ENCODE measurements at places on chromosomes 12 and 14.

- no peak for DNase-seq
Measured at GRCh38 chr12:6462234-6462995, 8.1 kb downstream of the VAMP1 start.

GRCh38 chr12:131912518-131913274 is 16.4 kb upstream of the PUS1 start:
- DNase-seq = no peak

GRCh38 chr12:89947437-89948270 is 239.0 kb upstream of the ATP2B1 start:
- DNase-seq = no peak

- DNase-seq = no peak
Measured at GRCh38 chr12:27868139-27868538, 88.1 kb upstream of the MANSC4 start.

- no peak for DNase-seq
Measured at GRCh38 chr14:70188659-70189455, at the start of gene SLC8A3. SLC8A3 (minus strand) TSS chr14:70188951; CDS start chr14:70168422, 20,529 bp downstream.

DNA sequence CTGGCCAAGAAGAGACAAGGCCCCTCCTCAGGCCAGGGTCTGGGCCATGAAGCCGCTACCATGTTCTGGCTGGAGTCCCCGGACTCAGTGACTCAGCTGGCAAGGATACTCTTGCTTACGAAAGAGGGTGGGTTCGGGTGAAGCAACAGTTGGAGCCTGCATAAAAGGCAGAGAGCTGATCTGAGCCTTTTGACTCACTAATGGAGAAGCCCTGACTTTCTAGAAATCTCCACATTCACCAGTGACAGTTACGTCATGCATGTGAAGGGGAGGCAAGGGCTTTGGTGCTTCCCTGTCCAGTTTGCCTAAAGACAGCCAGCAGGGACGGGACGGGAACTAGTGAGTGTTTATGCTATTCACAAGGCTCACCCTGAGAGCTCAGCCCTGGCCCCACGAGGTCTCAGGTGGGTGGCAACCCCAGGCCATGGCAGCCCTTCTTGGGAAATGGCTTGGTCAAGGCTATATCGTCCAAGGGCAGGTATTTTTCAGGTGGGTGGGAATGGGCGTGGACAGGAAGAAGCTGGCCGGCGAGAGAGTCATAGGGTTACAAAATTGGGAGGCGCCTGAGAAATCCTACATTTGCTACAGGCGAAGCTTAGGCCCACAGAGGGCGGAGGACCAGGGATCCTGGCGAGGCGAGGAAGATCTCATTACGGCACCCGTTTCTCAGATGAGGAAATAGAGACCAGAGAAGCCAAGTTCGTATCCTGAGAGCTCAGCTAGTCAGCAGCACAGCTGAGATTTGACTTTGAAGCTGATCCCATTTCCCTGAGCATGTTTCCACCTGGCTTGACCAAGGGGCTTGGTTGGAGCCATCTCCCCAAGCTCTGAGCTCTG is 314.6 kb downstream of the BCL11B start:
- no peak for DNase-seq

GRCh38 chr12:63897931-63898330 is 53.4 kb downstream of the SRGAP1 start:
- DNase-seq = no peak

DNA sequence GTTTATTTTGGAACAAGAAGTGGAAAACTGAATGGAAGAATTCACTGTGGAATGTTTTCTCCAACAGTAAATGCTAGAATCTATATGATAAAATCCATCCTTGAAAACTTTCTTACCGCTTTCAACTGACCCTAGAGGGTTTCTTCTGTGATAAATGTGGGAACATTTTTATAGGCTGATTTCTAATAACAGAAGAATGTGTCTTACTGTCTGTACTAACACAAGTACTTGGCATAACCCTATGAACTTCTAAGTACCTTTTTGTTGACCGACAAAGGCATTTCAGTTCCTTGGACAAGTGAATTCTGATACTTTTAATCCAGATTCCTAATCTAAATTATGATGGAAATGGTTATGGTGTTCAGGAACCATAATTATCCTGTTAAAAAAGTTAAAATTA is 1109.7 kb upstream of the FLRT2 start:
- no peak for DNase-seq

- no peak for DNase-seq
Measured at GRCh38 chr12:103469719-103470118, 26.0 kb downstream of the C12orf42 start.

GRCh38 chr12:93767524-93767863 is 90.3 kb downstream of the CRADD start:
- DNase-seq = no peak

DNA sequence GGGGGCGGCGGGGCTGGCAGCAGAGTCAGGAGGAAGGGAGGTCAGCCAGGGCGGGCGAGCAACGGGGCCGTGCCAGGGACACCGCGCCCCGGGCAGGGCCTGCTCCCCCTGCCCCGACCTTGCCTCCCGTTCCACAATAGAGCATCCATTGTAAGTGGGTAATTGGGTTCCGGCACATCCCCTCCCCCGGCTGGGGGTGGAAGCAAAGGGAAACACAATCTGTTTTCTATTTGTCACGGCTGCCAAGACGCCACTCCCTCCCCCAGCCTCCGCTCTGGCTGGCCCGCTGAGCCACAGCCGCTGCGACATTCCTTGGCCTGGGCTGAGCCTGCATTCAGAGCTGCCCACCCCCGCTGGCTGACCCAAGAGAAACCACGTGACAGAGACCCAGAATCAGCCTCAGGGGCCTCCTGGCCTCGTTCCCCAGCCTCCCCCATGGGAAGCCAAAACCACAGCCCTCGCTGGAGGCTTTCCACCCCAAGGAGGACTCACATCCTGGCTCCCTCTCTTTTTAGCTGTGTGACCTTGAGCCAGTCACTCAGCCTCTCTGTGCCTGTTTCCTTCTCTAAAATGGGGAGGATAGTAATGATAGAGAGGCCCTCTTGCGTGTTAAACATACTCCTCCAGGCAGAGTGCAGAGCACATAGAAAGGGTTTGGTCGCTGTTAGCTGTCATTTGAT is 117.6 kb downstream of the SCARB1 start:
- DNase-seq = no peak

- DNase-seq = no peak
Measured at GRCh38 chr14:73616831-73617230, 4.5 kb downstream of the ACOT6 start.

GRCh38 chr14:86035882-86036281 is 505.9 kb downstream of the FLRT2 start:
- no peak for DNase-seq

DNA sequence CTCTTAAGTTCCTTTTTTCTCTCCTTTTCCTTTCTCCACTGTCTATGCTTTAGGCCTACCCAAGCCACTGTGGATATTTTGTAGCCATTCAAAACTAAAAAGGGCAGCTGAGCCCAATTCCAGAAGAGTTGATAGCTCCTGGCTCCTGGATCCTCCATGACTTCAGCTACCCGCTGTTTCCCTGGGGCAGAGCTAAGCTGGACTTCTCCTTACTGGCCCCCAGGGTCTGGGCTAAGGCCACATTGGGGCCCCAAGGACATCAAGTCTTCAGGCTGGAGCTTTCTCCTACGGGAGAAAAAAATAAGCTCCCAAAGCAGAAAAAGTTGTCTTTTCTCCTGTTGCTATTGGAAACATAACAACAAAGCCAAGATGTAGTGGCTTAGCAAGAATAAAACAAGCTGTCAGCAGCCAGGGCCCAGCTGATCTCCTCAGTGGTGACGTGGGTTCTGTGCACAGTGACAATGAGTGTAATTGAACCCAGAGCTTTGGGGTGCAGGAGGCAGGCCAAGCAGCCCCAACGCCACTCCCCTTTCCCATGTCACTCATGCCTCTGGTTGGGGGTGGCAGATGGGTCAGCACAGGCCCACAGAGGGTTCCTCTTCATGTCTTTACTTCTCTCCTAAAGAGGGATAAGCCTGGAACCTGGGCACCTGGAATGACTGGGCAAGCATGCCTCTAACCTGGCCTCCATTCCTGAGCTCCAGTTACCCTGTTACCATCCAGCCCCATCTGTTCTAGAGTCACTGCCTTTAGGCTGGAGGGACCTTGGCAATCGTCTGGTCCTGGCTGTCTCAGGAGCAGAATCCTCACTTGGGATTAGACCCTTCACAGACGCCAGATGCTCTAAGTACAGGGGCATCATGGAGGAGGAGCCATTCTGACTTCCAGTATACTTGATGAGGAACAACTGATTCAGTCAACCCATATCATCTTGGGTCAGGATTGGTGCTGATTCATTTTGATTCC is 171.2 kb downstream of the ZFP36L1 start:
- DNase-seq = no peak

- no peak for DNase-seq
Measured at GRCh38 chr12:96400631-96401075, 414 bp upstream of the CDK17 start.

GRCh38 chr14:75334549-75335051 is 56.0 kb downstream of the FOS start:
- no peak for DNase-seq

DNA sequence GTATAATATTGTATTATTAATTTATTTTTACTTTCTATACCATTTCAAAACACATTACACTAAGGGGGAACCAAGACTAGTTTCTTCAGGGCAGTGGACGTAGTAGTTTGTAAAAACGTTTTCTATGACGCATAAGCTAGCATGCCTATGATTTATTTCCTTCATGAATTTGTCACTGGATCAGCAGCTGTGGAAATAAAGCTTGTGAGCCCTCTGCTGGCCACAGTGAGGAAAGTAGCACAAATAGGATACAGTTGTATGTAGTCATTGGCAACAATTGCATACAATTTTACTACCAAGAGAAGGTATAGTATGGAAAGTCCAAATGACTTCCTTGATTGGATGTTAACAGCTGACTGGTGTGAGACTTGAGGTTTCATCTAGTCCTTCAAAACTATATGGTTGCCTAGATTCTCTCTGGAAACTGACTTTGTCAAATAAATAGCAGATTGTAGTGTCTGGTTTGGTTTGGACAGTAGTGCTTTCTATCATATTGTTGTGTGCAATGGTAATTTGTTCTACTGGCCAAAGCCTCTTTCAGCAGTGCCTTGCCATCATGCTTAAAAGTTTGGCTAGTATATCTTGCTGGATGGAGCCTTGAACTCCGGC is 24.3 kb upstream of the PLEKHD1 start:
- peak; percentile 16 for DNase-seq

DNA sequence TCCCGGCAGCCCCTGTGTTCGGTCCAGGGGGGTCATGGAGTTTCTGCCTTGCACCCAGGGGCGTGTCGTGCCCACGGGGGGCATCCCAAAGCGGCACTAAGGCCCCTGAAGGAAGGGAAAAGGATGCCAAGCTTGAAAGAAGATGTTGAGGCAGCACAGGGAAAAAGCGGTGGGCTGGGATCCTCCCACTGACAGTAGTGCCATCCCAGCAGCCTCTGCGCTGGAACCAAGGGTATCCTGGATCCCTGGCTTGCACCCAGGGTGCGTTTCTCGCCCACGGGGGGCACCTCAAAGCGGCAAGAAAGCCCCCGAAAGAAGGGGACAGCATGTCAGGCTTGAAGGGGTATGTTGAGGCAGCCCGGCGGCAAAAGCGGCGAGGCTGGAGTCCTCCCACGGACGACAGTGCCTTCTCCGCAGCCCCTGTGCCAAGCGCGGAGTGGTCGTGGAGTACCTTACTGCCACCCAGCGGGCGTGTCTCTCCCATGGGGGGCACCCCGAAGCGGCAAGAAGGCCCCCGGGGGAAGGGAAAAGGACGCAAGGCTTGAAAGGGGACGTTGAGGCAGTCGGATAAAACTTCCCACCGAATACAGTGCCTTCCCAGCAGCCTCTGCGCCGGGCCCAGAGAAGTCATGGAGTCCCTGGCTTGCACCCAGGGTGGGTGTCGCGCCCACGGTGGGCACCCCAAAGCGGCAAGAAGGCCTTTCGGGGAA is 164.4 kb upstream of the ALG10B start:
- DNase-seq = no peak

GRCh38 chr12:76197283-76197682 is 112.8 kb upstream of the NAP1L1 start:
- no peak for DNase-seq

DNA sequence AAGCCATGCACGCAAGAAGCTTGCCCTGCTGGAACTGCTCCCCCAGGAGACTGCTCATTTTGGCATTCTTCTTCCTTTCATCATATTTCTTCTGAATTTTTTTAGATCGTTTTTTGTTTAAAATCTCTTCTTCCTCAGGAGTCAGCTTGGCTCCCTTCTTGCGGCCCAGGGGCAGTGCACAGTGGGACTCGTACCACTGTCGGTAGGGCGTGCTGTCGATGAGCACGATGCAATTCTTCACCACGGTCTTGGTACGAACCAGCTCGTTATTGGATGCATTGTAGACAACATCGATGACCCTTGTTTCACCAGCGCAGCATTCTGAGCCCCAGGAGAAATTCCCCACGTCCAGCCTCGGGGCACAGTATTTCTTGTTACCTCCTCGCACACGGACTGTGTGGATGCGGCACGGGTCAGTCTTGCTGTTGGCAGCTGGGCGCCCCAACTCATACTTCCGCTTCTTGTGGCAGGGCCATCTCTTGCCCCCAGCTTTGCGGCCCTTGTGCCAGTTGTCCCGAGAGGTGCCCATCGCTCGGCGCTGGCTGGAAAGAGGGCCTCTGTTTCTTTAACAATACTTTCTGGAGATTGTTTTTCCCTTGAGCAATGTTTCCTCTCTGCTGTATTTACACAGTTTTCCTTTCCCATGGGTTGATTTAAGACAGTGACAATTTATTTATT is 452.4 kb downstream of the TMEM121 start:
- DNase-seq = no peak

DNA sequence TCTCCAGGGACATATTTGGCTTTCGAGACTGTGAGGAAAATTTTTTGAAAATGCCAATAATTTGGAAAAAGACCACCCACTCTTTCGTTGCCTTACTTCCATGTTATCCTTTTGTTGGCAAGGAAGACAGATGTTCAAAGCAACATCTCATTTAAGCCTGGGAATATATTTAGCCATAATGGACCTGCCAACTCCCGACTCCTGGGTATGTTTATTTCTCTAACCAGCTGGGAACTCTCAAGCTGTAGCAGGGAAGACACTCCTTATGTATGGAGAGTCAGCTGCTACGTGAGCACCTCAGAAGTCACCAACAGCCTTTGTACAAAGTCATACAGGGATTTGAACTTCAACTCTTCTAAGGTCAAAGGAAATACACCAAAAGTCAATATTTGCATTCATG is 96.5 kb upstream of the DAAM1 start:
- DNase-seq = no peak

DNA sequence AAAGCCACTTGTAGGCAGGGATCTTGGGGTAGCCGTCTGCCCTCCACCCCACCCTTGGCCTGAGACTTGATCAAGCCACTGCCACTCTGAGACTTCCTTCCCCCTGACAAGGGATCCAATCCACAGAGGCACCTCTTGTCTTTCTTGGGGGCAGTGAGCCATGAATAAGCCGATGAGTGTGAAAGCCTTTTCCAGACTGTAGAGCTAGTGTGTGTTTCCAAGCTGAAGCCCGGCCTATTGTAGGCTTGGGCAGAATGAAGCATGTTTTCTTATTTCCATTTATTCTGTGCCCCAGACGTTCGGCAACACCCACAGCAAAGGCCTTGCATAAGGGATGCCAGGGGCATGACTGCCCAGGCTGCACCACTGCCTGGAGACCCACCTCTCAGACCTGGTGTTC is 991.6 kb downstream of the BCL11B start:
- DNase-seq = no peak

Measured in stimulated activated CD8-positive, alpha-beta memory T cell treated with anti-CD3 and anti-CD28 coated beads, Interleukin-2, amount 100 ng/mL, for 1 hour (primary cell).